Cardiac fibroblast (primary cell): ENCODE measurements at places on chromosomes 4 and X.

- peak; percentile 48 for DNase-seq
Measured at GRCh38 chrX:70444326-70444945, at the start of gene DLG3. Gene DLG3, plus strand, starts transcription at chrX:70444835. Its CDS starts 367 bp downstream, at chrX:70445202.

GRCh38 chr4:107993969-107994368 lies 4.3 kb downstream of the HADH start:
- DNase-seq, result no peak

GRCh38 chrX:39862963-39863362 lies 234.8 kb downstream of the BCOR start:
- DNase-seq, result no peak

DNA sequence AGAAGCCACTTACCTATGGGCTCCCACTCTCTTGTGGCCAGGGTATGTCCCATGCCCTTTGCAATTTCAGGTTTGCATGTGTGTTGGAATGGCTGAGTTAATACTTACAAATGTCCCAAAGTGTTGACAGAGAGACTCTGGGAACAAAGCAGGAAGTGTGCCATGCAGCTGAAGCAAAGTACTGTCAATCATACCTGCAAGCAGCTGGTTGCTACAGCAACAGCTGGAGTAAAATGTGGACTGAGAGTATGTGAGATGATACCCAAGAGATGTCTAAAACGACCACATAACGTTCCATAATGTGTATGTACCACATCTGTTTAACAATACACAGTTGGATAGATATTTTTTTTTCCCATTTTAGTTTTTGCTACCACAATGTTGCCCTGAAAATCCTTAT lies 82.8 kb upstream of the CAMK2D start:
- no peak for DNase-seq

DNA sequence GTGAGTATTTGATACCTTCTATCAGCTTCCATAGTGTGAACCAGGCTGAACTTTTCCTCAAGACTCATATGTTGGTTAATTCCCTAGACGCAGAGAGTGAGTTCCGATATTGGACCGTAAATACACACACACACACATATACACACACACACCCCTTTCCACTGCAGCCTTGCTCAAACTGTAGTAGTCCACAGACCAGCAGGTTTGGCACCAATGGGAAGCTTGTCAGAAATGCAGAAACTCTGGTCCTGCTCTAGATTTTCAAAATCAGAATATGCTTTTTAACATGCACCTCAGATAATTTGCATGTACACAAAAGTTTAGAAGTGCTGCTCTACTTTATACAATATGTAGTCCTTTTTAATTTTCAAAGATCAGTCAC lies 27.6 kb upstream of the ZNF280C start:
- DNase-seq, result no peak

DNA sequence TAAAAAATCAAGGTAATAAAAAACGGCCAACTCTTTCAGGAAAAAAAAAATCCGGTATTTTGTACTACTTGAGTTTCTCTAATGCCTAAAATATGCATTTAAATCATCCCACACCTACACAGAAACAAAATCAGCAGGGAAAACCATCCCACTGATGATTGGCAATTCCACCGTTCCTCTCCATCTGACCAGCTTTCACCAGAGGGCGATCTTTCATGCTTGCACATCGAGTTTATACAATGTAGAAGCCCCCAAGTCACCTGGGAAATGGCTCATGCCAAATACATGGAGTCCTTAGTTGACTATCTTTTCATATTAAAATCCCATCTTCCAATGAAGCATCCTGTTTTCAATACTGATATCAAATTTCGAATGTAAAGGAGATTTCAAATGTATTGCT lies 69.2 kb downstream of the PTCHD1 start:
- DNase-seq, result peak; percentile 2

DNA sequence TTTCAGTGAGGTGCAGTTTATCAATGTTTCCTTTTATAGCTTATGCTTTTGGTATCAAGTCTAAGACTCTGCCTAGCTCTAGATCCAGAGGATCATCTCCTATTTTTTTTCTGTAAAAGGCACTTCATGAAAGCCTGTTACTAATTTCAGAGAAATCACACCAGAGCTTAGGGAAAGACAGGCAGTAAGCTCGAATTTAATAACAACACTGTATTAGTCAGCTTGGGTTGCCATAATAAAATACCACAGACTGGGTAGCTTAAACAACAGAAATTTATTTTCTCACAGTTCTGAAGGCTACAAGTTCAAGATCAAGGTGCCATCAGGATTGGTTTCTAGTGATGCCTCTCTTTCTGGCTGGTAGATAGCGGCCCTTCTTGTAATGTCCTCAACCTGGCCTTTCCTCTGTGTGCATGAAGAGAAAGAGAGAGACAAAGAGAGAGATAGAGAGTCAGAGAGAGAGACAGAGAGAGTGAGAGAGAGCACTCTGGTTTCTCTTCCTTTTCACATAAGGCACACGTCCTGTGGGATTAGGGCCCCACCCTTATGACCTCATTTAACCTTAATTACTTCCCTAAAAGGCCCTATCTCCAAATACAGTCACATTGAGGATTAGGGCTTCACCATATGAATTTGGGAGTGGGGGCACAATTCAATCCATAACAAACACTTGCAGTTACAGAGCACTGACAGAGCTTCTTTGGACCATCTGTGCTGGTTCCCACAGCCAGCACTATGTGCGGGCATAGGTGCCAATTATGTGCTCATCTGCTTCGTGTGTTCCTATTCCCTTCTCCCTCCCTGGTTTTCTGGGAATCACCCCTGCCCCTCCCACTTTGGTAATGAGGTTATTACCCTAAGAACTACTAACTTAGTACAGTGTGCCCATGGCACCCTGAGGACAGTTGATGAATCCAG lies 114.8 kb upstream of the MED14 start:
- DNase-seq, result peak; percentile 7

GRCh38 chr4:29861307-29861706 lies 858.9 kb upstream of the PCDH7 start:
- DNase-seq, result no peak

DNA sequence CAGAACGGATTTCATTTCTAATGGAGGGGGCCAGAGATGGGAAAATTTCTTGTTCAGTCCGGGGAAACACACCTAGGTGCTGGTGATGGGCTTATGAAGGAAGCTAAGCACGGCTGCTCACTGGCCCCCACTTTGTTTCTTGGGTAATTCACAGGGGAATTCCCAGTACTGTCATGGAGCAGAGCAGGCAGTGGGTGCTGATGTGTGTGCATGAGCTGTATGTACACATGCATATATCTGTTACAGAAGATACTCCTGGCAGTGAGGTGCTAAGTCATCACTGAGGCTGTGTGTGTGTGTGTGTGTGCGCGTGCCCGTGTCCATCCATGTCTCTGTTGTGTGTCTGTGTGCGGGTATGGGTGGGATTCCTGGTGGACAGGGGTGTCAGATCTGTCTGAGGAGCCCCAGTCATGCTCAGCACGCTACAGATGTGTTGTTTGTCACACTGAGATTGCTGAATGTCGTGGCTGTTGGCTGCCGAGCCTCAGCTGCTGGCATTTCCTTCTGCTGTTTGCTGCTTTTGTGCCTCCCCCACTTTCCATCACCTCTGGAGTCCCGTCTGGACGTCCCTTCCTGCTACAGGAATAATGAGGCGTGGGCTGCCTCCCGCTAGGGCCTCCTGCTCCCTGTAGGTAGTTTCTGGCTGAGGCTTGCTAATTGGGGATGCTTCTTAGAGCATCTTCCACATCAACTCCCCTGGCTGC lies 53.3 kb downstream of the JADE1 start:
- peak; percentile 33 for DNase-seq

DNA sequence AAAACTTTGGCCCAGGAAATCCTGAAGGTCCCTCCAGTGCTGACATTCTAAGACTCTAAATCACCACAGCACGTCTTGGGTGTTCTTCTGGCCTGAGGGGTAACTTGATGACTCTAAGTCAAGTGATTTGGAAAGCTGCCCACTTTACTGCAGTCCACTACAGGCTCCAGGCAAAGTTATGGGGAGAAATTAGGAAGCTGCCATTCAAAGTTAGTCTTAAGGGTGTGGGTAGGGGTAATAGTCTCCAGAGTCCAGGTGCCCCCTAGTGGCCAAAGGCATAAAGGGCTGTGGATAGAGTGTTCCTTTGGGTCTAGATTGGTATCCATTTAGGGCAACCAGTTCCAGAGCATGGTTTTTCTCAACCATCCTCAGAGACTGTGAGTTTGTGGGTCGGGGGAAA lies 38.7 kb upstream of the SLC16A2 start:
- DNase-seq, result peak; percentile 72

- DNase-seq, result peak; percentile 100
Measured at GRCh38 chrX:1452516-1453394, at the start of gene ASMTL. Gene ASMTL, minus strand, starts transcription at chrX:1452909. Its CDS starts 69 bp downstream, at chrX:1452840.

DNA sequence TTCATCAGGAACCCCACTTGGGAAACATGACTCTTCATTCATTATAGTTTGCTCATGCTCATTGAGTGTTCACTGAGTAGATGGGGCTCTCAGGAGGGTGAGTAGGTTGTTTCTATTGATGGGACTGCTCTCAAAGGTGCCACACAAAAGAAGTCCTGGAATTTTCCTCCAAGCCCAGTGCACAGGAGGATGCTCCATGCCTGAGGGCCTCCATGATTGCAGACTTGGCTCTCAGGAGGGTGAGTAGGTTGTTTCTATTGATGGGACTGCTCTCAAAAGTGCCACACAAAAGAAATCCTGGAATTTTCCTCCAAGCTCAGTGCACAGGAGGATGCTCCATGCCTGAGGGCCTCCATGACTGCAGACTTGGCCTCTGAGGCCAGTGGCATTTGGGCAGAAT lies 108.5 kb downstream of the ZNF674 start:
- DNase-seq, result no peak

DNA sequence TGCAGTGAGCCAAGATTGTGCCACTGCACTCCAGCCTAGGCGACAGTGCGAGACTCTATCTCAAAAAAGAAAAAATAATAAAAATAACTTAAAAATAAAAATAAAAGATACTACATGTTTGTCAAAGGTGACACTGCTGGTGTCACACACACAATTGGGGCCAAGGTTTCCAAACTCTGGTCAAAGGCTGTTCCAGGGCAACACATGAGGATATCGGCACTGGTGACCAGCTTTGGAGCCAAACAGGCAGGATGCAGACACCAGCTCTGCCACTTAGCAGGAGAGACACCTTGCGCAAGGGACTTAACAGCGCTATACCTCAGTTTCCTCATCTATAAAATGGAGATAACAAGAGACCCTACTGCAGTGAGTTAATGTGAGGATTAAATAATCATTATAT lies 52.3 kb downstream of the CD99L2 start:
- no peak for DNase-seq

GRCh38 chr4:137367620-137368019 lies 164.7 kb downstream of the PCDH18 start:
- DNase-seq, result peak; percentile 89

DNA sequence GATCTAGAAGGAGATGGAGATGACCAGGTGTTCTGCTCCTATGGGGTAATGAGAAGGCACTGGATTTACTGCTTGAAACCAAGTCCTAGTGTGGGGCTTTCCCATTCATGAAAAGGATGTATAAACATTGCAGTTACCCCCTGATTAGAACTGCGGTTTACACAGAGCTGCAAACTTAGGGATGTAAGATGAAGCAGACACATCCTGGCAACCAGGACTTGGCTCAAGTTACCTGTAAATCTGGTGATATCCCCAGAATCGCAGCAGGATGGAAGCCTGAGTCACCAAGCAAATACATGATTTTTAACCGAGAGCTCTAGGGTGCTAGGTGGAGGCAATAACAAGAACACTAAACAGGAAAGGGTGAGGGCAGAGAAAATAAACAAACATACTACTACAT lies 178.6 kb upstream of the MAMLD1 start:
- peak; percentile 9 for DNase-seq

- DNase-seq, result no peak
Measured at GRCh38 chr4:128649575-128650205, 159.8 kb upstream of the JADE1 start.
